ENCODE measurements at places on chromosomes 7 and 10.

DNA sequence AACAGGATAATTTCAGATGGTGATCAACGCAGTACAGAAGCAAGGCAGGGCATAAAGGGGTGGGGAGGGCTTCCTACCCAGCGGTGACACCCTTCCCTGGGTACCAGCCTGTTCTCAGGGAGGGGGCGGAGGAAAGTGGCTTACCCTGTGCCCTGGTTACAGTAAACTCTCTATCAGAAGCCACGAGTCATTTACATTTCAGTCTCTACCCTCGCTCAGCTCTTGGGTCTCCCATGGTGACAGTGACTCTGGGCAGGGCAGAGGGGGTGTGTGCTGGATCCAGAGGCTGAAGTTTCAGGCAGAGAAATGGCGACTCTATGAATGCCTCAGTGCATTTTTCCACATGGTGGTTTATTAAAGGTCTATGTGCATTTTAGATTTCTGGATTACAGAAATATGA, 107.0 kb downstream of the ADARB2 start:
- no peak for DNase-seq

- DNase-seq = no peak
These were observed 67.1 kb downstream of the AOAH start for GRCh38 chr7:36657036-36657660.

- no peak for DNase-seq
These were observed 2.0 kb downstream of the GARS1 start for GRCh38 chr7:30596721-30597120.

DNA sequence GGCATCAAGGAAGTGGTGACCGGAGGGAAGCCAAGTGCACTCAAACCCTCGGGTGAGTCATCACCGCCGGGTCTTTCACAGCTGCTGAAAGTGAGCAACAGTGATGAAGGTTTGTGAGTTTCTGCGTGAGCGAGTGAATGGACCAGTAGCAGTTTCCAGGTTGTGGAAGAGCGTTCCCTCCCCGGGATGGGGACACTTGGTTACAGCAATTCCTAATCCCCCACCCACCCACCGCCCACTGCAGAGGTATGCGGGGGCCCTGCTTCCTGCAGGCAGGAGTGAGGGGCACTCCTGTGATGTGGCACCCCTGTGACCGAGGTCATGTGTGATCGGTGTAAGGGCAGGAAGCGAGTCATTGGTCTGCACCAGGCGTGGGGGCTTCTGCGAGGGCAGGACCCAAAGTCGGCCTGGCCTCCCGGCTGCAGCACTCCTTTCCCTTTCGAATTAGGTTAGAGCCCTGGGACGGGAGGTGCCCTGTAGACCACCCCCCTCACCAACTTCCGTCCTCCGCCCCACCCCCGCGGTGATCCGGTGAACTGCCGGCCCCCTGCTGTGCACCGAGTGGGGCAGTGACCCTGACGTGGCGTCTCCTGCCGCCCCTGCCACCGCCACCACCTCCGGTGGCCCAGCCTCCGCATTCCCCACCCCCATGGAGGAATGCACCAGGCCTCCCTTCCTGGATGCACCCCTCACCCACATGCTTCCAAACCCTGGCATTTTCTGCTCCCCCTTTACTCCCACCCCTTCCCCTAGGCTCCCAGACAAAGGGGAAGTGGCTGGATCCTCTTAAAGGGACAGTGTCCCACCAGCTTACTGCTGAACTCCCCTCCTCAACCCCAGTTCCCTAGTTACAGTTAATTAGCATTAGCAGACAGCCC, 10.9 kb downstream of the LIMK1 start:
- DNase-seq = peak; percentile 59

DNA sequence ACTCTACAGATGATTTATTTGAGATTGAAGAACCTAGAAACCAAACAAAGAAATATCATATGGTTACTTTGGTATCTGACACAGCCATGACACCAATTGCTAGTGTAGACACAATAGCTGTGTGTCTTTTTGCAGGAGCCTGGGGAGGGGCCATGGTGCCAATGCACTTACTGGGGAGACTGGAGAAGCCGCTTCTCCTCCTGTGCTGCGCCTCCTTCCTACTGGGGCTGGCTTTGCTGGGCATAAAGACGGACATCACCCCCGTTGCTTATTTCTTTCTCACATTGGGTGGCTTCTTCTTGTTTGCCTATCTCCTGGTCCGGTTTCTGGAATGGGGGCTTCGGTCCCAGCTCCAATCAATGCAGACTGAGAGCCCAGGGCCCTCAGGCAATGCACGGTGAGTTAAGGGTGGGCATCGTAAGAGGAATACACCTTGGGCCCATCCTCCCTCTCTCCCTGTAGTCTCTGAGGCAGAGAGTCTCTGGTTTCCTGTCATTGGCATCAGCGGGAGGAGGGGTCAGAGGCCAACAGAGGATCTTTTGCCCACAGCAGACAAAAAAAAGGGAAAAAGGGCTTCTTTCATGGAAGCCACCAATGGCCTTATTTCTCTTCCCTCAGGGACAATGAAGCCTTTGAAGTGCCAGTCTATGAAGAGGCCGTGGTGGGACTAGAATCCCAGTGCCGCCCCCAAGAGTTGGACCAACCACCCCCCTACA, 1.2 kb downstream of the TMEM139 start:
- no peak for DNase-seq

DNA sequence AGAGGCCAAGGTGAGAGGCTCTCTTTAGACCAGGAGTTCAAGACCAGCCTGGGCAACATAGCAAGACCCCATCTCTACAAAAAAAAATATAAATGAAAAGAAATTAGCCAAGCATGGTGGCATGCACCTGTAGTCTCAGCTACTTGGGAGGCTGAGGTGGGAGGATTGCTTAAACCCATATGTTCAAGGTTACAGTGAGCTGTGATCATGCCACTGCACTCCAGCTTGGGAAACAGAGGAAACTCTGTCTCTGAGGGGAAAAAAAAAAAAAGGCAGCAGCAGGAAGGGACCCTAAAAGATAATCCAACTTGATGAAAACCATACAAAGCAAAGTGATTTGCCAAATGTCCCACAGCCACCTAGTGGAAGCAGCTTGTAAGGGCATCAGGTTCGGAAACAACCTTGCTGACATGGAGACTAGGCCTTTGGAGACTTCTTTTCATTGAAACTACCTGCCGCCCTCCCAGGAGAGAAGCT, 15.6 kb upstream of the PBLD start:
- no peak for DNase-seq

DNA sequence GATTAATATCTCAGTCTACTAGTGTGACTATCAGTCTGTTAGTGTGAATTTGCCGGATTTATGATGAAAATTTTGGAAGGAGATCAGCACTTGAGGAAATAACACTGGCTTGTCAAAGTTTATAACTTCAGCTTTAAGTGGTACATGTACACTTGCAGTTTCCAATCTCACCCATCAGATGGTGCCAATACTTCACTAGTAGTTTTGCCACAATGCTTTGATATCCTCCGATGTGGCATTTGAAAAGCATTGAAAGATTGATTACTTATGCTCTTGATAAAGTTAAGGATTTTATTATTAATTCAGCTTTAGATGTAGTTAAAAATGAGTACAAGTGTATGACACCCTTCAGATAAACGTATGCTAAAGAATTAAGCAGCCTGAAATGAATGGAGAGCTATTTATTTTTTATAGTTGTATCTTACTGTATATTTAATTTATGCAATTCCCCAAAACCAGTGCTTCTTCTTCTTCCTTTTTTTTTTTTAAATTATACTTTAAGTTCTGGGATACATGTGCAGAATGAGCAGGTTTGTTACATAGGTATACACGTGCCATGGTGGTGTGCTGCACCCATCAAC, 98.2 kb downstream of the ANLN start:
- DNase-seq = no peak

DNA sequence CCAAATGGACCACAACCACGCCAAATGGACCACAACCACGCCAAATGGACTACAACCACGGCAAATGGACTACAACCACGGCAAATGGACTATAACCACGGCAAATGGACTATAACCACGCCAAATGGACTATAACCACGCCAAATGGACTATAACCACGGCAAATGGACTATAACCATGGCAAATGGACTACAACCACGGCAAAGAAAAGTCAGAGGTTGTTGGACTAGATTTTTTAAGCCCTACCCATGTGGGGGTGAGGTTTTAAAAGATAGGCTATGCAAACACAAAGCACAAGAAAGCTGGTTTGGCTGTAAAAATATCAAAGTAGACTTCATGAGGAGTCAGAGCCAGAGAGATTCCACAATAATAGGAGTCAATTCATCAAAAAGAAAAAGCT, 55.8 kb downstream of the NCAPG2 start:
- no peak for DNase-seq

DNA sequence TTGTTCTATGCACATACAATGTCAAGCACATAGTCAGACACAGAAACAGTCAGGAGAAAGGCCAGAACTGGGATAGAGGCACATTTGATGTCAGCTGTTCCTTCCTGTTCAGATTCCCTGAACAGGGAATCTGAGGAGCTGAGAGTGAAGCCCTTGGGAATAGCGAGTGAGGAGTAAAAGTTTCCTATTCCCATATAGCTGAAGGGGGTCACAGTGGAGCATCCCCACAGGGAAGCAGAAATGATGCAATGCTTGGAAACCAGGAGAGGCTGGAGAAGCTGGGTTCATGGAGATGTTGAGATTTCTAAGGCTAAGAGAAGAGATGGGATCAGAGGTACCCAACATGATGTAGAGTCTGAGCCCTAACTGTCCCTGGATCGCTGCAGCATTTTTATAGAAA, 11.3 kb upstream of the PRXL2A start:
- no peak for DNase-seq

DNA sequence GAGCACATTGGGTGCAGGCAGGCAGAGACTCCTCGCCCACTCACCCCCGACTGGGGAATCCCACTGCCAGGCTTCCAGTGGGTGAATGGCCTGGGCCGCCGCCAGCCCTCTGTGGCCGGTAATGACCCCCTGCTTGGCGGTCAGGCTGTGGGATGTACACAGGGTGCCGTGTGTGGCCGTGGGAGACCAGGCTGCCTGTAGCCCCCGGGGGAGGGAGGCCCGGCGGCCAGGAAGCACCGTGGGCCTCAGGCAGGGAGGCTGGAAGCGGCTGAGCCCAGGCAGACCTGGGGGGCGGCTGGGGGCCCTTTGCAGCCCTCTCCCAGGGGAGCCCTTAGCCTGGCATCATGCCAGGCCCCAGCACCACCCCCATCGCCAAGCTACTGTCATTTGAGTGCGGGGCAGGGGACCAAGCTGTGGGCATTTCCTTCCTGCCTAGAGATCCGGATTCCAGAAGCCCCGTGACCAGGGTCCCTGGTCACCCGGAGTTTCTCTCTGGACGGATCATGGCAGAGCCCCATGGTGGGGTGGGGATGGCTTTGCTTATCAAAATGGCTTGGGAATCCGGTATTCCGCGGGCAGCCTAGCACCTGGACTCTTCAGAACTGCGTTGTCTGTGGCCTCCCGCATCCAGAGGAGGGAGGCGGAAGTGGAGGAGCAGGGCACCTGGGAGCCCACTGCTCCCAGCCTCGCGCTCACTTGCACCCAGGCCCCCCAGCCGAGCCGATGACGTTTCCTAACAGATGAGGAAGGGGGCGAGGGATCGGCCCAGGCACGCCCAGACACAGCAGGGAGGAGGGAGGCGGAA, 1.1 kb downstream of the TTYH3 start:
- DNase-seq = no peak

DNA sequence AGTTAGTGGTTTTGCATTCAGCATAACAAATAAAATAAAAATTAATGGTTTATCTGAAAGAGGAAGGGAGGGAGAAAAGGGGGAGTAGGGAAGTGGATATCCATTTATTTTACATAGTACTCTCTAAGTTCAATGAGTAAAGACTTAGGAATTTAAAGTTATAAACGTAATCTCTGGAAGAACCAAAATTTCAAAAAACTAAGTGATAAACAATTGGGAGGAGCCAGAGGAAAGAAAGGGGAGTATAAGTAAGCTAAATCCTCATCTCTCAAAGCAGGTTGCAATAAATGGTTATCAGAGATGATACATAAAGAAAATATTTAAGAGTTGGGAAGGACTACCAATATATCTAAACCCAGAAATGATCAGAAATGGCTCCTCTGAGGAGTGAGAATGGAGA, 46.4 kb downstream of the ANK3 start:
- no peak for DNase-seq

- DNase-seq = no peak
These were observed 3.2 kb upstream of the KIF5B start for GRCh38 chr10:32059472-32059871.

Data from stimulated activated CD8-positive, alpha-beta memory T cell treated with anti-CD3 and anti-CD28 coated beads, Interleukin-4, amount 100 ng/mL, for 1 hour (primary cell).